ENCODE measurements at places on chromosomes 4 and X.
A peak's percentile ranks its signal among the peaks of the same experiment; 100 is the strongest.

GRCh38 chrX:105869701-105870100 lies 47.4 kb downstream of the NRK start:
- DNase-seq, result no peak

GRCh38 chrX:29792335-29792734 lies 423.0 kb upstream of the MAGEB2 start:
- DNase-seq, result no peak

GRCh38 chrX:113392355-113392754 lies 551.7 kb upstream of the AMOT start:
- no peak for DNase-seq

DNA sequence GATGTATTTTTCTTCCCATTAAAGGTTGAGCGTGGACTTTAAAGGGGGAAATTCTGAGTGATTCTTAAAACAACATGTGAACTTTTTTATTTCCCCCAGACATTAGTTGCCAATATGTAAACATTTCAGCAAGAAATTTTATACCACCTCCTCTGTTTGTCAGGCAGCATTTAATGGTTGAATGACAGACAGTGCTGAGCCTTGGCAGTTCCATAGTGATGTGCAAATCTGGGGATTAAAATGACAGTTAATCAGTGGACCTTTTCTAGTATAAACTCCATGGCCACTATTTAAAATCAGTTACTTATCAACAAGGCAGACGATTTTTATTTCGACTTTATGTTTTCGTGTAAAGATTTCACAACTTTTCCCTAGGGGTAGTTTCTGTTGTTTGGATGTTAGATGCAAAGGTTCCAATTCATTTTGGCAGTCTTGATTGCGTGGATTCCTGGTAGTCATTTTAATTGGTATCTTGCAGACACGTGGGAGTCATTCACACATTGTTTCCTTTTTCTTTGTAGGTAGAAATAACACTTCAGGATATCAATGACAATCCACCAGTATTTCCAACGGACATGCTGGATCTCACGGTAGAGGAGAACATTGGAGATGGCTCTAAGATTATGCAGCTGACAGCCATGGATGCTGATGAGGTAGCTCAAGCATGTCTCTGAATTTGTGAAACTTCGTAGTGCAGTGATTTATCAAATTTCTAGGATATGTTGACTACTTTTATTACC lies 83.7 kb downstream of the FAT4 start:
- no peak for DNase-seq

DNA sequence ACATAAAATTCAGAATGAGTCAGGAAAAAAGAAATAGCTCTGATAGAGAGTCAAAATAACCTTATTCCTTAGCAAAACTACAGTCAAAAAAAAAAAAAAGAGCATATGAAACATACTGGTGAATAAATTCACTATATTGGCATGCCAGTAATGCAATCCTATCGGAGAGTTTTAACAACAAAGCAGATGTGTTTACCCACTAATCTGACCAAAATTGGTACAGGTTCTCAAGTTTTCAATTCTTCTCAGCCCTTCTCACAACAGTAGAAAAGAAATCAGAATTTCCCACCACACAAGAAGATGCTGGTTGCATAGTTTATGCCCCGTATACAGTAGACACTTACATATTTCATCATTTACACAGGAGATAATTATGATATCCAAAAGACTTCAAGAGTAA lies 59.4 kb downstream of the LCORL start:
- no peak for DNase-seq

DNA sequence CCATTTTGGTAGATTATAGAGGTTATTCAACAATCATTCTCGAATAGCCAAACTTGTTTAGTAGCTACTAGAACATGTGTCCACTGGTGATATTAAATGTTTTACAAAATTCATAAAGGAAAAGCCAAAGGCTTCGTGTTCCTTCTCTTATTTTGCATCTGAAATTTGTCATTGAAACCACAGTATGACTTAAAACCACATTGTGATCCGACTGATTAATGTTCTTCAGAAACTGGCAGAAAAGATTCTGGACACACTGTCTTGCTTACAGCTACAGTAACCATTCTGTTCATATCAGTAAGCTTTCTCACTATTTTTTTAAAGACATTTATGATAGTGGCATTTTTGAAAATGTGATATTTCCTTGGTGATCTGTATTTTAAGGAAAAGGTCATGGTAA lies 2.6 kb upstream of the SMARCA1 start:
- DNase-seq, result no peak

GRCh38 chr4:163161536-163162205 lies 5.0 kb downstream of the NAF1 start:
- DNase-seq, result no peak

- no peak for DNase-seq
Observed at GRCh38 chr4:8321220-8321619, 51.7 kb downstream of the HTRA3 start.

- DNase-seq, result no peak
Observed at GRCh38 chrX:18994713-18995112, 10.8 kb upstream of the PHKA2 start.

GRCh38 chrX:15675490-15675921 lies 10.9 kb upstream of the CLTRN start:
- peak; percentile 74 for DNase-seq

DNA sequence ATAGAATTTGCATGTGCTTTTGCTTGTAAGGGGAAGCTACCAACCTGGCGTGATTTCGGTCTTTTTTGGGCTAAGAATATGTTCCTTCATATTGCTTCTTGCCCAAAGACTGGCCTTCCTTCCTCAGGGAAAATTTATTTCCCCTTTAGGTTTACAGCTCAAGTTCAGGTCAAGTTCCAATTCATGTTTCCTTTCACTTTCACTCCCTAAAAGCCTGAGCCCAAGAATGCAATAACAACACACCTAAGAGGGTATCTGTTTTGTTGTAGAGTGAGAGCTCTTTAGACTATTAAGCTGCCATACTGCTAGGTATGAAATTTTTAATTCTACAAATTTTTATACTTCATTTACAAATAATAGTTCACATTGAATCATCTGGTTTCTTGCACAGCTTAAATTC lies 299.6 kb downstream of the TLL1 start:
- no peak for DNase-seq

GRCh38 chrX:40392599-40392998 lies 188.2 kb upstream of the ATP6AP2 start:
- DNase-seq, result no peak

DNA sequence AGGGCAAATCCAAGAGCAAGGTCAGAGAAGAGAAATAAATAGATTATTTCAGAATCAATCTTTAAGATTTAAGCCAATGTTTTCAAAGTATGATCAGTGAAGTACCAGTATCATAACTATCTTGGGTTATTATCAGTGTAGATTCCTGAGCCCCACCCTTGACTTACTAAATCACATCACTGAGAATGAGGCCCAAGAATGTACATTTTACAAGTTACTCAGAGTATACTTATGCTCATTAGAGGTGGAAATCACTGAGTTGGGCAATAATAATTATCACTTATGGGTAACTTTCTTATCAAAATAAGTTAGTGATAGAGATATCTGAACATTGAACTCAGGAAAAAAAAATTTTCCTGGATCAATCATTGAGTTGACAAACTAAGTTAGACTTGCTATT lies 121.6 kb upstream of the NOCT start:
- no peak for DNase-seq

DNA sequence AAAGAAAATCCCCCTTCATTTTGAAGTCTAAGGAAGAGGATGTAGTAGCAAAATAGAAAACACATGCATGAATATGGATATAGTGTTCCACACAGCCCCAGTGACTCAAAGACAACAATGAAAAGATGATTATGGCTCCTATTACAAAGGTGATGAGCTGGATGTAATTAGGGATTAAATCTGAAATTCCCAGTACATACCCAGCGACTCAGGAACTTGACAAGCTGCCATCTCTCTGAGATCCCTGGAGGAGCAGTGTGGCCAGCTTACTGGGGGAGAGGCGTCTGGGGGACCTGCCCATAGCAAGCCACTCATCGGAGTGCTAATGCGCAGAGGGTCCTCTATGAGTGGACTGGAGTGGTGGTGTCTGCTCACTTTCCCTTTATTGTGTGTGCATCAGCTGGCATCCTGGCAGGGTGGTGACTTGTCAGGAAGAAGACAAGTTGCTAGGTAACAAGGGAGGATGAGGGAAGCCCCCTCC lies 42.7 kb upstream of the MGST2 start:
- DNase-seq, result no peak

GRCh38 chr4:170581322-170581721 lies 491.6 kb upstream of the AADAT start:
- DNase-seq, result no peak

DNA sequence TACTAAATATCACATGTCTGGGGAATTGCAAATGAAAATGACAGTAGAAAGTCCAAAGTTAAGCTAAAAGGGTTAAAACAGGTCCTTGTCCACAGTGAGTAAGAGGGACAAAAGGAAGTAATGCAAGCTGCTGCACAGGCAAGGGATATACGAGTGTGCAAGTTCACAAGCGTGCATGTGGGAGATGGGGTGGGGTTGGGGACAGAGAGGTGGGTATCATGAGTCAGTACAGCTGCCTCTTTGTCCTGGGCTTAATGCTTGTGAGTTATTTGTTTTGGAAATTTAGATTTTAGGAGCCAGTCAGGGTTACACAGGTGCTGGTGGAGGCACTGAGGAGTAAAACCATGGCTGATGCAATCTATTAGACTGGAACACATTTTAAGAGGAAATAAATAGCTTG lies 3.3 kb upstream of the GPRASP2 start:
- DNase-seq, result no peak

DNA sequence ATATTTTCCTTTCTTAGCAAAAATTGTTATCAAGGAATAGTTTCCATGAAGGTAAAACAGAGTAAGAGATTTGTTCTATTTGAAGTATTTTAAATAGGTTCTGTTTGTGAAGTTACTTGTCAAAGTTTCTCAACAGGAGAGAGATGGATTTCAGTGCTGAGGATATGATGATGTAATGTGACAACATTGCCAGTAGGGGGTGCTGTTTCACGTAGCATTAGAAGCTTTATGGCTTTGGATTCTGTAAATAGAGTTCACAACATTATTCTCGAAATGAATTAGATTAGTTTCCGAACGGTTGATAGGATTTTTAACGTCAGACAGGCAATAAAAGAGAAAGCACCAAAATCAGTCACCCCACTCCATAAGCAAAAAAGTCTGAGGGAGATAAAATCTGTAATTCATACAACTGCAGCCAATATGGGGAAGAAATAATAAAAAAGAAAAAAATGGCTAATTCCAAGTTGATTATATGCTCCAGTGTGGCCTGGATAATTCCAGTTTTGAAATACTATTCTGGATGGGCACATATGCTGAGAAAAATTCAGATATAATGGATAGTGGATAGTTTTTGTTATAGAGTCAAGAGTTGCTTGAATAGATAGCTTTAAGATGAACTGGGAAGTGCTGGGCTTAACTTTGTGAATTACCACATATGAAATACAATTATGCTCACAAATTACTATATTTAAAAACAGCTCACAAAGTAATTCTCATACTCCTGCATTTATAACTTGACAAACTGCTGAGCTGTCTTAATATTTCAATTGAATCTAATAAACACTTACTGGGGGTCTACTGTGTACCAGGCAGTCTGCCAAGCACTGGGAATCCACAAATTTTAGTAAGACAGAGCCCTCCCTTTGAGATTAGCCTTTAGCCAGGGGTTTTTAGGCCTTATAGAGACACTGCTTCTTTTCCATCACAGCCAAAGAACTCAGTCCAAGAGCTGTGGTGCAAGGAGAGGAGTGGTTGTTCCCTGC lies 109.1 kb downstream of the GPAT3 start:
- no peak for DNase-seq

DNA sequence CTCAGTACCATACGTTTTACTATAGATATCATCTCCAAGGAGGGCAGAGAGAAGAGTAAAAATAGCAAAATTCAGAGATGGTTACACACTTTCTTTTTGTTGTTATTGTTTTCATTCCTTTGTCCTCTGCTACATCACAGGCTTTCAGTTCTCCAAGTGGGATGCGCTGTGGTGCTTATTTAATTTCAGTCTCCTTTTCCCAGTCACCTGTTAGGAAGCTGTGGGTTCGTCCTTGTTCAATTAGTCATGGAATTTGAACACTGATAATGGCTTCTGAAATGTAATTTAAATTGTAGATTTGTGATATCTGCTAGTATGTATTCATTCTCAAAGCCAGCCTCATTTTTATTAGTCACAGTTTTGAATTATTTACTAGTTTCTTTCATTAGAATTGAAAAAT lies 38.8 kb upstream of the DHRSX start:
- DNase-seq, result no peak

DNA sequence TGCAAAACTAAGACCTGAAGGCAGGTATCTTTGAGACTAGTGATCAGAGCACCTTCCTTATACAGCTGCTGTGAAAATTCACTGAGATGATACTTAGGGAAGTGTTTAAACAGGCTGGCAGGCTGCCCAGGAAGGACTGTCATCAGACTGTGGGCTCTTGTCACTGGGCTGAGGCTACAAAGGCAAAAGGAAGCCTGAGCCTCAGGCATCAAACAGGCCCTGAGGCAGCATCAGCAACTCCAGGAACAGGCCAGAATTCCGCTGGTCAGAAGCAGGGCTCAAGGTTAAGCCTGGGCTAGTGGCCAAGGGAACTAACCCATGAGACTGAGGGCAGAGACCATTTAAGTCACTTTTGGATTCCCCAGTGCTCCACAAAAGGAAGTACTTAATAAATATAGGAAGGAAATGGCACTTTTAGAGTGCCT lies 12.8 kb downstream of the PJA1 start:
- DNase-seq, result no peak

GRCh38 chrX:155612312-155613224 lies at the start of gene TMLHE:
Gene TMLHE (minus strand): TSS chrX:155612952. CDS start chrX:155545276, 67,676 bp downstream.
- no peak for DNase-seq

DNA sequence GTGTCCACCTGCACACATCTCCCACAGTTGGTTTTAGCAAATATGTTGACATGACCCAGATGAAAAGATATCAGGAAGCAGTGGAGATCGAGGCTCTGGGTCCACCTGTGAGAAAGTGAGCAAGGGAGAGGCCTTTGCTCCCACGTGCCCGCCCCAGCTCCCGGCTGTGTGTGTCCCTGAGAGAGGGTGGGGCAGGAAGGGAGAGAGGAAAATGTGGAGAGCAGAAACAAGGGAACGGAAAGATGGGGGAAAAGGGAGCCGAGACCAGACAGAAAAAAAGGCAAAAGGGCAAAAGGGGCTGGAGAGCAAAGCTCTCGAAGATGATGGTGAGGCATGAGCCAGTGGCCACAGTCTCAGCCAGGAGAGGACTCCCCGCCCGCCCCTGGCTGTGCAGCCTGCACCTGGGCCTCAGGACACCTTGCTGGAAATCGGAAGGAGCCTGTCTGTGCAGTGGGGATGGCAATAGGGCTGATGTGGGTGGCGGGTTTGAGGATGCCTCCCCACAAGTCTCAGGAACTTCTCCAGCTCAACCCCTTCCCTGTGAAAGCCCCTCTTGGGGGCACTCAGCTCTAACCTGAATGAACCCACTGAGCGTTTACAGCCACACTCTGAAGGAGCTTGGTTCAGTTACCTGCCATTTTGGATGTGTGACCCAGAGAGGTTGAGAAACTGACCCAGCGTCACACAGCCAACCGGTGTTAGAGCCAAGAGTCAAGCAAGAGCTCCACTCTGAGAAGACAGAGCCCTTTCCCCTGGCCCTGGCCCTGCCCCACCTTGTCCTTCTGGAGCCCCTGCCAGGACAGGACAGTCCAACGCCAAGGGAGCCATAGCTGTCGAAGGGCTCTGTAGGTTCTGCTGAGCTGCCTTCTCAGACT lies 20.3 kb upstream of the MSX1 start:
- DNase-seq, result no peak

Data from esophagus squamous epithelium (tissue), 5 donors.